Mammary epithelial cell (primary cell): ENCODE measurements at places on chromosomes 2 and 18. TPM values are rescaled to one million over a fixed set of nuclear protein-coding genes. Genes with fewer than 3 reads are reported as not detected.

Gene ITGAV
- total RNA-seq, result 103 TPM in 2 replicates

Gene METTL4
- 8.2 TPM for total RNA-seq

Gene UGT1A1
- total RNA-seq, result 0.40 and 0.61 TPM in 2 replicates

Gene SLC5A7
- not detected for total RNA-seq

Gene OSBPL6
- total RNA-seq, result 32.2 TPM

Gene STK36
- total RNA-seq, result 24.7 and 26.4 TPM in 2 replicates

Gene ANKRD30B
- not detected for total RNA-seq

Gene GLI2
- total RNA-seq, result not detected in 2 replicates

Gene PKDCC
- not detected in 2 replicates for total RNA-seq

Gene ABCG8
- total RNA-seq, result not detected in 2 replicates

Gene TNFAIP6
- 0.24 TPM in 1 of 2 replicates, not detected in the other for total RNA-seq

Gene DQX1
- total RNA-seq, result 0.83 TPM

Gene NR4A2
- 0.50 TPM for total RNA-seq

Gene ALLC
- total RNA-seq, result not detected

Gene SCLY
- total RNA-seq, result 23.8 and 27.3 TPM in 2 replicates

Gene CAPN13
- total RNA-seq, result 0.17 TPM

Gene FNDC4
- total RNA-seq, result 29.2 TPM

Gene LBX2
- not detected in 2 replicates for total RNA-seq

Gene KLF7
- total RNA-seq, result 81.4 and 81.5 TPM in 2 replicates

Gene MYO7B
- not detected for total RNA-seq

Gene IRS1
- total RNA-seq, result 19.7 and 36.2 TPM in 2 replicates

Gene GULP1
- total RNA-seq, result 49.7 TPM

Gene TMEM163
- total RNA-seq, result not detected

Gene SLC25A52
- total RNA-seq, result not detected in 2 replicates

Gene ACVR1C
- 0.21 and 0.27 TPM in 2 replicates for total RNA-seq

Gene CAPN14
- 0.21 and 0.47 TPM in 2 replicates for total RNA-seq

Gene TSPYL6
- not detected for total RNA-seq

Gene ATG9A
- total RNA-seq, result 52.5 and 60.4 TPM in 2 replicates

Gene SLC39A10
- total RNA-seq, result 27.6 and 60.7 TPM in 2 replicates

Gene CNDP1
- under 0.01 TPM for total RNA-seq

Gene KCTD1
- total RNA-seq, result 35.3 TPM

Gene ITPRIPL1
- 0.28 TPM in 1 of 2 replicates, not detected in the other for total RNA-seq

Gene AMER3
- total RNA-seq, result not detected
